Endothelial cell of umbilical vein (primary cell): ENCODE measurements at places on chromosomes 2 and 18. TPM values are rescaled to one million over a fixed set of nuclear protein-coding genes. Genes with fewer than 3 reads are reported as not detected.

DNA sequence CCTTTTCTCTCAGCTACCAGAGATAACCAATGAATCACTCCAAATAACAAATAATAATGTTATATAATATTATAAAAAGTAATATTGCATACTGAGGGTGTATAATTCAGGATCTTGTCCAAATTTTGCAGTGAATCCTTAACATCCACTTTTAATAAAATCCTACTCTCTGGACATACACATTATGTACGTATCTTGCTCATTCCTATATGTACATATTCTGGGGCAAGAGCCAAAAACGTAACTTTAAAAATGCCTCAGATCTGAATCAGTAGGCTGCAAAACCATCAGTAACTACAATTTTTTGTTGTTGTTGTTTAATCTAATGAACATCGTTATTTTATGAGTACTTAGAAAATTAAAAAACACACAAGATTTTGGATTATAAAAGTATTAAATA is 65.3 kb downstream of the SMAD2 start:
- DNase-seq = no peak

GRCh38 chr2:237653776-237654558 is 26.6 kb downstream of the LRRFIP1 start:
- DNase-seq = peak; percentile 28

- DNase-seq = no peak
Observed at GRCh38 chr2:224952936-224953657, 89.2 kb downstream of the DOCK10 start.

- no peak for DNase-seq
Observed at GRCh38 chr2:127277028-127277427, 16.9 kb downstream of the ERCC3 start.

ABCG8 gene
- not detected in 2 replicates for total RNA-seq

CABLES1 gene
- total RNA-seq = 55.0 and 71.1 TPM in 2 replicates

CNGA3 gene
- total RNA-seq = not detected in 2 replicates
